ENCODE measurements at places on chromosomes 7 and 10.

DNA sequence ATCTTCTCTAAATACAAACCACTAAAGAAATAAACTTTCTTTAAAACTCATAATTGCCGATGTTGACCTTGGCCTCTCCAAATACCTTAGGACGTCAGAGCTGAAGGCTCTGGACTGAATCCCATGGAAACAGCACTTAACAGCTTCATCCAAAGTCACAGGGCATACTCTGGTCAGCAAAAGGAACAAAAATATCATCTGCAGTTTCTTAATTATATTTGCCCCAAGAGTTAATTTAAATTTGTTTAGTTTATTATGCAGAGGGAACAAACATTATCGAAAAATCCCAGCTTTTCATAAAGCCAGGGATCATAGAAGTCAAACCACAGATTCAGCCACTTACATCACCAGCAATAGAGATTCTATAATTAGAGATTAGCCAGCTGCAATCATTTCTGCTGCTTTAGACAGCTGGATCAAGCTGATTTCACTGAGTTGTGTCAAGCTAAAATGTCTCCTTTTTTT, 20.5 kb upstream of the FAM13C start:
- DNase-seq, result no peak

GRCh38 chr10:43229208-43230061, 37.4 kb downstream of the RASGEF1A start:
- DNase-seq, result no peak

- no peak for DNase-seq
Measured at GRCh38 chr7:70353330-70353945, 755.2 kb downstream of the AUTS2 start.

- no peak for DNase-seq
Measured at GRCh38 chr10:61389887-61390286, 63.3 kb downstream of the TMEM26 start.

DNA sequence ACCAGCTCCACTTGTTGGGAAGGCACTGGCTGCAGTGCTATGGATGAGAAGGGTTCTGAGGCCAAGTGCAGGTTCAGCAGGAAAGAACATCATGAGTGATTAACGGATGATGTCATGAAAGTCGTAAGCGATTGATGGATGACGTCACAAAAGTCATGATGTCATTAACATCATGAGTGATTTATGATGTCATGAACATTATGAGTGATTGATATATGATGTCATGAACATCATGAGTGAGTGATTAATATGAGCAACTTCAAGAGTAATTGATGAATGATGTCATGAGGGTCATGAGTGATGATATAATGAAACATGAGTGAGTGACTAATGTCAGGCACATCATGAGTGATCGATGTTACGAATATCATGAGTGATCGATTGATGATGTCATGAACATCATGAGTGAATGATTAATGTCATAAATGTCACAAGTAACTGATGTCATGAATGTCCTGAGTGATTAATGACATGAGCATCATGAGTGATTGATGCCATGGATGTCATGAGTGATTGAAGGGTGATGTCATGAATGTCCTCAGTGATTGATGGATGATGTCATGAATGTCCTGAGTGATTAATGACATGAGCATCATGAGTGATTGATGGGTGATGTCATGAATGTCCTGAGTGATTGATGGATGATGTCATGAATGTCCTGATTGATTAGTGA, 185.6 kb downstream of the PAXIP1 start:
- DNase-seq, result no peak

DNA sequence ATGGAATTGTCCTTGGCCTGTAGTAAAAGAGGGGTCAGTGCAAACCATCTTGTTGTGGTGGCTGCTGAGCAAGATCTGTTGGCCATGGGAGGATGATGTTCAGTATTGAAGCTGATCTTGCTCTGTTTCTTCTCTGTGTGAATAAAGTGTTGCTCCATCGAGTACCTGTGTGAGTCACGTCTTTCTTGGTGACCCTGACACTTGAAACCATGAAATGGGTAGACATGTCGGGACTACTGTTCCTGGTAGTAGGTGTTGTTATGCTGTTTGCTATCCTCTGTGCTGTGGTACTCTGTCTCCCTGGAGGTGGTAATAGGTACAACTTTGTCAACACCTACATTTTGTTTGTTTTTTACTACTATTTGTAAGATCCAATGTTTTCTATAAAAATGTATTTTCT, 330.6 kb downstream of the MDFIC start:
- DNase-seq, result no peak

DNA sequence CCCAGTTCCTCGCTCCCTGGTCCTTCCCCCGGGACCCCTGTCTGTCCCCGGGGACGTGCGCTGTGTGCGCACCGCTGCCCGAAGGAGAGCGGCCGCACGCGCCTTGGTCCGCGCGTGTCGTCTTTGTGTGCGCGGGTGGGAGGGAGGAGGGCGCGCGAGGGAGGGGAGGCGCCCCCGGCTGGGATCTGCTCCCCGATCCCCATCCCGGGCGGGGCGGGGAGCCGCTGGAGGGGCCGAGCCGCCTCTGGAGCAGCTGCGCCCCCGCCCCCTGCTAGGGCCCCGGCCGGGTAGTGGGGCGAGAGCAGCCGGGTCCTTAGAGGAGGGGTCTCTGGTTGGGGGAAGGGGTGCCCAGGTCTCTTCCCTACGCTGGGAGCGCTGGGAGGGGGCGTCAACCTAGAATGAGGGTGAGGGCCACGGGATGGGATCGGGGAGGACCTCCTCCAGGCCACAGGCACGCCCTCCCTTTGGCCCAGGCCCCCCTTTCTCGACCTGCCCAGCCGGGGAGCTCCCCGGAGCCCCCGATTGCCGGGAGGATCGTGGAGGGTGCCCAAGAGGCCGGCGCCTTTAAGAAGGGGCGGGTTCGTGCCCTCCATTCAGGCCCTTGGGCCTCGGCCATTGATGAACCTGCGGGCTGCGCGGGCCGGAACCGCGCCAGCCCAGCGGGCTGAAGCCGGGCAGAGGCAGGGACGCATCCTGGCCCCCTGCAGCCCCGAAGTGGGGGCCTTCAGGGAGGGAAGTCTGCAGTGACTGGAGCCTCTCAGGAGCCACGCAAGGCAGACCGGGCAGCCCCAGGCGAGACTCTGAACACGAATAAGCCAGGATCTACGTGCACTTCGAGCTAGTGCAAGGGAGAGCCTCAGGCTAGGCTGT, 678 bp downstream of the SH2B2 start:
- no peak for DNase-seq

DNA sequence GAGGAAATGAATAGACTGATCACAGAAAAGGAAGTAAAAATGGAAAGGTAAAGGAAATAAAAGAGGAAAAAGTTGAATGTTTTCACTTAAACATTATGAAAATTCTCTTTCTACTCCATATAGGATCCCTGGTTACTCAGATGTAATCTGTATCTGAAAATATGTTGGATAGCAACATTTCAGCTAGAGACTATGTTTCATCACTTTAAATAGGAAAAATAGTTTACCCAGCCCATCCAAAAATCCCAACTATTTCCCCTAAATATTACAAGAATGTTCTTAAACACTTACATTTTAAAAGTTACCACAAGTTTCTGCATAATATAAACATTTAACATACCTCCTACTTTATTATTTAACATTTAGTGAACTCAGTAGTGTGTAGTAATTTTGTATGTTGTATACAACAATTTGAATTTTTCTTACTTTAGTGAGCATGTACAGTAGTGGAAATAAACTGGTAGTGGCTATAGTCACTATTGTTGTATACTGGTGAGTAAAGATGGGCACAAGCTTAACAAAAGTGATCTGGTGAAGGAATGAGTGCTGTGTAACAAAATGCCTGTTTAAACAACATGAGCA, 27.1 kb downstream of the SLF2 start:
- no peak for DNase-seq

DNA sequence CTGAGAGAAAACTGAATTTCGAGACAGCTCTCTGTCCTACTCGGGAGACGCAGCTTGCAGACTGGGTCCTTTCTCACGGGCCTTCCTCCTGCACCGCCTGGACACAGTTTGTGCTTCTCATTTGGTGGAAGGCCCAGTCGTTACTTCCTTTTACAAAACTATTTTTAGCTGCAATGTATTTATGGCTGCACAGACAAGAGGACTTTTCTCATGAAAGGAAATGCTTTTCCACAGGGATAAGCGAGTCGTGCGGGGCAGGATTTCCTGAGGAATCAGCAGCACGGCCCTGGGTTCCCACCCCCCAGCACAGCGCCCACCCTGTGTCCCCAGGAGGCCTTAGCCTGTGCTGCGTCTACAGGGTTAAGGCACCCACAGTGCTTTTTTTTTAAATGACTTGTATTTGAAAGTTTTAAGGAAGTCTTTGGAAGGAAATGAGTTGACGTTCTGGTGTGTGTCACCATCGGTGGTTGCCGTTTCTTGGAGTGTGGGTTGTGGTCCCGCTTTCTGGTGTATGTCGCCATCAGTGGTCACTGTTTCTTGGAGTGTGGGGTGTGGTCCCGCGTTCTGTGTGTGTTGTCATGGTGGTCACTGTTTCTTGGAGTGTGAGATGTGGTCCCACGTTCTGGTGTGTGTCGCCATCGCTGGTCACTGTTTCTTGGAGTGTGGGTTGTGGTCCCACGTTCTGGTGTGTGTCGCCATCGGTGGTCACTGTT, 50.9 kb downstream of the INPP5A start:
- no peak for DNase-seq

GRCh38 chr10:100743626-100744135, 1.7 kb upstream of the PAX2 start:
- DNase-seq, result peak; percentile 30

DNA sequence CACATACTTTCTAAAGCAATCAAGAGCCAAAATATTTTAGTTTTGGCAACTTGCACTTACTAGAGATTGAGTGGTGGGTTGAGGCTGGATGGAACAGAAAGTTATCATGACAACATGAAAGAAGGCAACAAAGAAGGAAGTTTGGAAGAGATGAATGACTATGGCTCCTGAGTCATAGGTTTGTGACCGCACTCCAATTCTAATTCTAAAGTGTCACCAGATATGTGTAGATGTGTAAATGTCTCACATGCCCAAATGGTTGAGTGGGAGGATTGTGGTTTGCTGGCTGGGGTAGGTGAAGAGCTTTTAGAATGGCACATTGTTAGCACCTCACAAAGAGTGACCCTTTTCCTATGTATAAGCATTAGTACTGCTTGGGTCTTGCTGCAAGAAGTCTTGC, 20.2 kb downstream of the TAS2R16 start:
- DNase-seq, result no peak

DNA sequence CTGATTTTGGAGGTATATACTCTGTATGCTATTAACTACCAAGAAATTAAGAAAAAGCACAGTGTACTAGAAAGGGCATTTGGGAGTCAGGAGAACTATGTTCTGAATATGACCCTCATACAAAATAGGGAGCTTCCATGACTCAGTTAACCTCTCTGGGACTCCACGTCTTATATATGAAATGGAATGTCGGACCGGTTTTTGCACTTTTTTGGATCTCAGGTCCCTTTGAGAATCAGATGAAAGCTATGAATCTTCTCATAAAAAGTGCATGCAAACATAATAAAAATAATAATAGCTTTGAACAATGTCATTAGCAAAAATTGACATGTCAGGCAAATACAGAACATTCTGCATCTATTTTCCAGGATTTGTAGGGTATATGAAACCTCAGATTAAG, 113.0 kb downstream of the ARID5B start:
- no peak for DNase-seq

GRCh38 chr7:123674399-123675180, 18.9 kb downstream of the LMOD2 start:
- DNase-seq, result no peak

DNA sequence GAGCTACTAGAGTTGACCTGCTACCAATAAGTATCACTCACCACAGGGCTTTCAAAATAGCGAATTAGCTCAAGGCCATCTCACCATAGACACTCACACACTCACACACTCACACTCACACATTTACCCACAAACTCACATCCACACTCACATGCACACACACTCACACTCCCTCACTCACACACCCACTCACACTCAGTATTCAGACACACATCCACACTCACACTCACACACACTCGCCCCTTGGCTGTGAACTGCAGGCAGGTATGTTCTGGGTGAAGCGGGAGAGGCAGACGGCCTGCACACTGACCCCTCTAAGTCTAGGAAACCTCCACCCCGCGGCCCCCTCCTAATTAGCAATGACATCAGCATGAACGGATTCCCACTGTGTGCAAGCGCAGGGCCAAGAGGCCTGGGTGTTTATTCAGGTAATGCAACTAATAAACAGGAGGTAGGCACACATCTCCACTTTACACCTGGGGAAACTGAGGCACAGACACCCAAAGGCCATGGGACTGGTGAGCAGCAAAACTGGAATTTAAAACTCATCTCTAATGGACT, 94.6 kb downstream of the ADARB2 start:
- no peak for DNase-seq

DNA sequence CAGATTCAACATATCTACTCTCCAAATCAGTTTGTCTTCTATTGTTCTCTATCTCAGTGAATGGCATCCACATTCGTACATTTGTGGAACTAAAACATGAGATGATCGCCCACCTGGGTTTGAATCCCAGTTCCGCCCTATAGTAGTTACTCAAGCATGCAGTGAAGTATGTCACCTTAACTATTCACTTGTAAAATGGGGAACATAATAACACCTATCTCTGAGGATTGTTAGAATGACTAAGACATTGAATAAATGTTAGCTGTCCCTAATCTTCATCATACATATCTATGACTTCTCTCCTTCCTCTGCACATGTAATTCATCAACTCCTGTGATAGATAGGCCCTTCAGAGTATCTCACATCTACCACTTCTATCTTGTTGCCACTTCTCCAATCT, 24.7 kb downstream of the UBE2D1 start:
- no peak for DNase-seq

GRCh38 chr7:120280743-120281142, 7.8 kb downstream of the KCND2 start:
- DNase-seq, result no peak

DNA sequence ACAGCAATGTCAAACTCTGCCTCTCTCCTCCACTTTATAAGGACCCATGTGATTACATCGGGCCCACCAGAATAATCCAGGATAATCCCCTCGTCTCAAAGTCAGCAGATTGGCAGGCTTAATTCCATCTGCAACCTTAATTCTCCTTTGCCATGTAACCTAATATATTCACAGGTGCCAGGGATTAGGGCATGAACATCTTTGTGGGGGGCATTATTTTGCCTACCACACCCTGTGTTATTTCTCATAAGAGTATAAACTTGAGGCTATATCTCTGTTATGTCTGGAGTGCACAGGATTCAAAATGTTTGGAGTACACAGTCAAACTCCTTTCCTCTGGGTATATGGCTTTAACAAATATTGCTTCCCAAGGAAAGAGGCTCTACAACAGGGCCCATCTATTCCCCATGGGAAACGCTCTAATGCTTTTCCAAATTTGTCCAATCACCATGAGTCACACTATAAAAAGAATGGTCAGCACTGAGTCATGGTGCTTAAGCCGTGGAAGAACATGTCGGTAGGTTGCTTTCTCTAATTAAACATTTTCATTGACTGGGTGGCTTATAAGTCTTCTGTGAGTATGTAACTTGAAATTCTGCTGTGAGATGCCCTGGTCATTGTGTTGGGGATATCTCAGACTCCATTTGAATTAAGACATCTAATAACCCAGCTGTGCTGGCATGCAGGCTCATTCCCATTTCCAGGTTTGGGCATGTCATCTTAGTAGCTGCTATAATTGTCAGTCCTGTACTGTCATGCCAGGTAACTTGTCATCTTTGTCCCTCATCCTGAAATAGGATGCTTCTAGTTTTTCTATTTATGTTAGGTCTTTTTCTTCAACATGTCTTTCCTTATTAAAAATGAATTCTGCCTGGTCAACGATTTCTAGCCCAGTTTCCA, 11.5 kb upstream of the AKR1B10 start:
- no peak for DNase-seq
